Thymus (tissue), 14 donors: ENCODE measurements at places on chromosomes 6 and 20. TPM values are rescaled to one million over a fixed set of nuclear protein-coding genes. Genes with fewer than 3 reads are reported as not detected.

- no peak for DNase-seq
Observed at GRCh38 chr20:11003341-11003740, 329.5 kb upstream of the JAG1 start.

The PRDM13 gene
- not detected for total RNA-seq

The TRIM40 gene
- total RNA-seq: 0.09 TPM

The ZNF391 gene
- 1.1 TPM for total RNA-seq

DNA sequence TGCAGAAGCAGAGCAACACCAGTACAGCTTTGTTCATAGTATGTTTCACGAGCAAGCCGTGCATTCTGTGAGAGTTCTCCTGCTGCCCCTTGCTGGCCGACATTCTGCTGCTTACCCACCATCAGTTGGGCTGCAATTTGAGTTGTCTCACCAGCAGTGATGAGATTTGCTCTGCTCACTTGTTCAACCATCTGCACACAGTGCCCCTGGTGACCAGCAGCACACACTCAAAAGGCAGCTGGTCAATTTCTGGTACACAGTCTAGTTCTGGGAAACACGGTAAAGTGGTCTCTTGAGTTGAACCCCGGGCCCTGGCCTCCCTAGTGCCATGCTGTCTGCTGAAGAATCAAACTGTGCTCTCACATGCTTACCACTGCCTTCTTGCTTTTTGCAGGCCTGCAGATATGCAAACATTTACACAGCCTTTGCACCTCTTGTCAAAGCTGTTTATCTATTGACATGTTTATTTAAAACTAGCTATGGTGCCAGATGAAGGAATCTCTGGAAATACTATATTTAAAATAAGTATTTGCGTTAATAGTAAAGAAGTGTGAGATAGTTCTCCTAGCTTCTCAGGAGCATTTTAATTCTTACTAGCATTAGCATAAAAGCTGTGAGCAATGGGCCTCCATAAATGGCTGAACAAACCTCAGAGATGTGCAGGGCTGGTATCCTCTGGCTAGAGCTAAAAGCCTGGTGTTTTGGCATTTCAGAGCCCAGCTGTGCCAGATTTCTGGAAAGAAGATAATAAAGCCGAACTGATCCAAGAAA is 234.3 kb downstream of the ARHGAP18 start:
- DNase-seq: no peak

DNA sequence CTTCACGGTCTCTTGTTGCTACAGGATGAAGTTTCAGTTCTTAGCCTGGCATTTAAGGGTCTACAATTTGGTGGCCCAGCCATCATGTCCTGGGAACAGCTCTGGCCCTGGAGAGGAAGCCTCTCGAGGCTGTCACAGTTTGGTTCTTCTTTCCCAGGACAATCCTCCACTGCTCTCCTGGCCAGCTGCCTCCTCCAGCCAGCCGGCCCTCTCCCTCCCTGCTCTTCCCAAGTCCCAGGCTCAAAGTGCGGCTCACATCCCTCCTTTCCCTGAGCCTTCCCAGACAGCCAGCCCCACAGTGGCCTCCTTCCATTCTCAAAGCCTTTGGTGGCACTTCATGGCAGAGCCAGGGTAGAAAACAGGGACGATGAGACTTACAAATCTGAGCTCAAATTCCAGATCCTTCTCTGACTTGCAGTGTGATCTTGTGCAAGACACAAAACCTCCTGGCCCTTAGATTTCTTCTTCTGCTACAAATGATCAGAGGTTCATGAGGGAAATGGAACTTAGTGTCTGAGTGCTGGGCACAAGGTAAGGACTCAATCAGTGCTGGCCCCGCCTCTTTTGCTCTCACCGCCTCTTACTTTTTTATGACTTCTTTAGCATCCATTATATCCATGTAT is 223.8 kb upstream of the ECI2 start:
- DNase-seq: no peak

DNA sequence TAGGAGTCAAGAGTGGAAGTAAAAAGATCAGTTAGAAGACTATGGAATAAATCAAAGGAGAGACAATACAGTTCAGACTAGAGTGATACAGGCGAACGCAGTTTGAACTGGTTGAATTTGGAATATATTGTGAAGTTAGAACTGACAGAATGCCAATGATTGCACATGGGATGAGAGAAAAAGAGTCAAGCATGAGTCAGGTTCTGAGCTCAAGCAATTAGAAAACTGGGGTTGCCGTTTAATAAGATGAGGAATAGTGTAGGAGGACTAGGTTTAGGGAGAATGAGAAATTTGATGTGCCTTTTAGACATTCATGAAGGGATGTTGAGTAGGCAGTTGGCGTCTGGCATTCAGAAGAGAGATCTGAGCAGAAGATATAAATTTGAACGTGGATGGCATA is 8.0 kb downstream of the RNF217 start:
- no peak for DNase-seq
